ENCODE measurements at places on chromosomes 5 and 9. TPM values are rescaled to one million over a fixed set of nuclear protein-coding genes. Genes with fewer than 3 reads are reported as not detected.

DNA sequence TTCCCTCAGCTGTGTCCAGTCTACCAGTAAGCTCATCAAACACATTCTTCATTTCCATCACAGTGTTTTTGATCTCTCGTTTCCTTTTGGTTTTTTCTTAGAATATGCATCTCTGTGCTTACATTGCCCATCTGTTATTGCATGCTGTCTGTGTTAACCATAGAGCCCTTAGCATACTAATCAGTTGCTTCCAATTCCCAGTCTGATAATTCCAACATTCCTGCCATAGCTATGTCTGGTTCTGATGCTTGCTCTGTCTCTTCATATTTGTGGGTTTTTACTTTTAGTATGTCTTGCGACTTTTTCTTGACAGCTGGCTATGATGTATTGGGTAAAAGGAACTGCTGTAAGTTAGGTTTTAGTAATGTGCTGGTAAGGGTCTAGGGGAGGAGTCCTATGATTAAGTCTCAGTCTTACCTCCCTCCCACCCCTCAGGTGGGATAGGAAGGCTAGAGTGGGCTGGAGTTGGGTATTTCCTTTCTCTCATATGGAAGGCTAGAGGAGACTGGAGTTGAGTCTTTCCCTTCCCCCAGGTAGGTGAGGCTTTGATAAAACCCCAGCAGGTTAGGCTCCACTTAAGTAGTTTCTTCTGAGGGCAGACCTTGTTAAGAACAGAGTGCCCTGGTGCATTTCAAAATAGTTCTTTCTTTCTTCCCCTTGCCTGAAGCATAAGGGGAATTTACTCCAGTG is 99.1 kb upstream of the RASGRF2 start:
- DNase-seq: no peak

DNA sequence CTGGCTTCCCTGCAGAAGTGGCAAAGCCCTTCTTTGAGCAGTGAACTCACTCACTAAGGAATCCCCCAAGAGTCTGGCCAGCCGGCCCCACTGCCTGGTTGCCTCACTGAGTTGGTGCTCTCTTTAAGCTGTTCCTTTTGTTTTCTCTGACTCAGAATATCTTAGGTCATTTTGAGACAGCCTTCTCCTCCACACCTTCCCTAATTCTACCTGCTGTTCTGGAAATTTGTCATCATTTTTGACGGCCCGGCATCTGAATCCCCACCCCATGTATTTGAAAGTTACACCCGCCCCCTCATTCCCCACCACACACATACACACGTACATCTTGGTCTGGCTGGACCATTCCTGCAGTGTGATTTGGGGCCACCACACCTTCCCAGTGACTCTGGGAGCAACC is 41.8 kb downstream of the FGF1 start:
- no peak for DNase-seq

DNA sequence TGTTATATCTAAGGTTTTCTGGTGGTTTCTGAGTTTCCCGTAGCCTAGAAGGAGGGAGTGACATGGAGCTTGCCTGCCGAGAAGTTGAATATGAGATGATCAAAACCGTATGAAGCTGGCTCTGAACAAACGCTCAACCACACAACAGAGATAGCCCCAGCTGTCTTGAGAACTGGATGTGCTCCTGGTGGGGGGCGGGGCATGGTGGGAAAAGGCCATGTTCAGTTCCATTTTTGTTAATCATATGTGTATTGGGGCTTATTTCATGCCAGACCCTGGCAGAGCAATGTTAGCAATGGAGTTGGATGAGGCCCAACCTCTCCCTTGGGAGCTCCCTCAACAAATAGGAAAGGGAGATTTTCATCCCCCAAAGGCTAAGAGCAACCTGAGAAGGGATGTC is 4.8 kb downstream of the CCL19 start:
- no peak for DNase-seq

DNA sequence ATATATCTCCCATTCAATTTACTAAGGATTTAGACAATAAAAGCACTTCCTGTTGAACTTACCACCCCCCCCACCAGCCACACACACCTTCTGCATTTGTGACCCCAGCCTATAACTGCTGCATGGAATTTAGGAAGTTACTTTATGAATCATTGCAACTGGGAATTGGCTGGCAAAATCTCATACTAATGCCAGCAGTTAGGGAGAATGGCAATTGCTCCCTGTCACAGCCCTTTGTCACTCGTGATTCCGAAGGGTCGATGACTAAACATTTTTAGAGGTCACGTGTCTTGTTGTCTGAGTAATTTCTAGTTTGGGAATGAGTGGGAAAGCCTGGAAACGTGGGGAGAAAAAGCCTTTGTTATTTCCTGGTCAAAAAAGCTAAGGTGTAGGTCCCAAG is 46.6 kb upstream of the PCA3 start:
- DNase-seq: peak; percentile 11

GRCh38 chr9:70805949-70806348 is 315.5 kb downstream of the TRPM3 start:
- no peak for DNase-seq

DNA sequence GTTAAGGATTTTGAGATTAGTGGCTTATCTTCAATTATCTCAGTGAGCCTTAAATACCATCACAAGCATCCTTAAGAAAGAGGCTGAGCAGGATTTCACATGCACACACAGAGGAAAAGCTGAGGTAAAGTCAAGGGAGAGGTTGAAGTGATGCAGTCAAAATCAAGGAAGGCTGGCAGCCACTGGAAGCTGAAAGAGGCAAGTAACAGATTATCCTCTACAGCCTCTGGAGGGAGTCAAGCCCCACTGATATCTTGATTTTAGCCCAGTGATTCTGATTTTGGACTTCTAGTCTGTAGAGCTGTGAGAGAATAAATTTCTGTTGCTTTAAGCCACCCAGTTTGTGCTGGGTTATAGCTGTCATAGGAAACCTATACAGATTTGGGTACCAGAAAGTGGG is 80.1 kb downstream of the ANKRD31 start:
- peak; percentile 3 for DNase-seq

PROB1 gene
- 0.10 TPM for total RNA-seq

GRCh38 chr5:160441311-160441781 is 19.7 kb downstream of the PTTG1 start:
- no peak for DNase-seq

GRCh38 chr5:82364497-82364896 is 86.3 kb upstream of the RPS23 start:
- DNase-seq: peak; percentile 80

KIF20A gene
- total RNA-seq: 161 TPM

DNA sequence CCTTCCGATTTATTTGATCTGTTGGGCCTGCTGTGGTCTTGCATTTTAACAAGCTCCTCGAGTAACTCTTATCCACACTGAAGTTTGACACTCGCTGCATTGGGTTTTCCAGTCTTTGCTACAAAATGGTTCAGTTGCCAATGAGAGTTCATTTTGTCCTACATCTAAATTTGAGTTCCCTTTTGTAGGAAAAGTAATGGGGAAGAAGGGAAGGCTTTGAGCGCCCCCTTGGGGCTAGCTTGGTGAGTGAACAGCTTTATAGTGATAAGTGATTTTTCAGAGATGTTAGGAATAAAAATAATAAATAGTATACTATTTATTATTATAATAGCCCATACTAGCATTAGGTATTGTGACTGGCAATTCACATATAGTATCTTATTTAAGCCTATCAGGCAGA is 89.9 kb upstream of the GNAQ start:
- DNase-seq: peak; percentile 43

DNA sequence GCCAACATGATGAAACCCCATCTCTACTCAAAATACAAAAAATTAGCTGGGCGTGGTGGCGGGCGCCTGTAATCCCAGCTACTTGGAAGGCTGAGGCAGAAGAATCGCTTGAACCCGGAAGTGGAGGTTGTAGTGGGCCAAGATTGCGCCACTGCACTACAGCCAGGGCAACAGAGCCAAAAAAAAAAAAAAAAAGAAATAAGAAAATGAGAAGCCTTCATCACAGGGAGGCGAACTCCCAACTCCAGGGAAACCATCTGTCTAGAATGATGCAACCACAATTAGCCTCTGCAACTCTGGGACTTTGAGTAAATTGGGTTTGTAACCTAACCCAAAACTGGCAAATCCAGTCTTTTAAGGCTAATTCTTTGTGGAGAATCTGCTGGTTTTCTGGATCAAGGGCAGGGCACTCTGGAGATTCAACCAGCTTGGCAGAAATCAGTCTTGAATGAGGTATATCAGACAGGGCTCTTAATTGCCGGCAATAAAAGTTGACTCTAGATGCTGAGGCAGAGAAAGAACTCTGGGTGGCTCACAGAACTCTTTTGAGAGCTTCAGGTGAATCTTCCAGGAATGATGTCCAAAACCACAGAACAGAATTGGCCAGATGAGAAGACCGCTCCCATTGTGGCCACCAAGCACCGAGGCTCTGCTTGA is 9.9 kb downstream of the S100Z start:
- DNase-seq: no peak

- DNase-seq: peak; percentile 45
Measured at GRCh38 chr5:149422366-149423048, 43.4 kb upstream of the IL17B start.

GRXCR2 gene
- not detected for total RNA-seq

GRCh38 chr9:32843295-32843694 is 60.0 kb downstream of the TMEM215 start:
- no peak for DNase-seq

GRCh38 chr9:117104716-117105495 is 310.0 kb downstream of the ASTN2 start:
- DNase-seq: no peak

DNA sequence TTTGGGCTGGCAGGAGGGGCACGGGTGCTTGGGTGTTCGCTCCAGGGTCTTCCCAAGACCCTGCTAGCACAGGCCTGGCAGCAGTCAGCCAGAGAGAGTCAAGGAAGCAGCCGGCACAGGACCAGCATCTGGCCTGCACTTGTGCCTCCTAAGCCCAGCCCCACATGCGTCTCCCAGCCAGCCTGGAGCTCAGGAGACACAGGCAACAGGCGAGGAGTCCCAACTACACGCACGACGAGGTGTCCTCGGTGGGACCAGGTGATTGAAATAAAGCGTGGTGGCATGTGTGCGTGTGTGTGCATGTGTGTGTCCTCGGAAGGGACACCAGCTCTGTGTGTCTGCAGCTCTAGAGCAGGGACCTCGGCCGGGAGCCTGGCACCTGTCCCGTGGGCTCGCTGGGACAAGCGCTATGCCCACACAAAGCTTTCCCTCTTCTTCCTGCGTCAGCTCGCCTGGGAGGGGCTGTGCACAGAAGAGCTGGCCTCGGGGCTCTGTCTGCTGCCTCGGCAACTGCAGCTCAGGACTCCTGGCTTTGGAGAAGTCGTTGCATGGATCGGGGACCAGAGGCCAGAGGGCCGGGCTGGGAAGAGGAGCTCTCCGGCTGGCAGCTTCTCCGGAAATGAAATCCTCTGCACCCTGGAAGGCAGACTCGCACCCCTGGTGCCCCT is 14.7 kb upstream of the SLC9A3 start:
- DNase-seq: no peak

GRCh38 chr5:98258939-98259338 is 514.5 kb upstream of the RGMB start:
- DNase-seq: peak; percentile 4

- peak; percentile 1 for DNase-seq
Measured at GRCh38 chr5:128538250-128539037, 399 bp upstream of the FBN2 start.

FBP2 gene
- total RNA-seq: not detected

GRCh38 chr5:159602434-159602833 is 272.1 kb upstream of the IL12B start:
- DNase-seq: no peak

DAP gene
- total RNA-seq: 33.2 TPM

Data from RPMI7951 (cell line).